ENCODE measurements at places on chromosomes 7 and 10. TPM values are rescaled to one million over a fixed set of nuclear protein-coding genes. Genes with fewer than 3 reads are reported as not detected.

Gene LRRC17
- total RNA-seq, result 0.15 TPM

DNA sequence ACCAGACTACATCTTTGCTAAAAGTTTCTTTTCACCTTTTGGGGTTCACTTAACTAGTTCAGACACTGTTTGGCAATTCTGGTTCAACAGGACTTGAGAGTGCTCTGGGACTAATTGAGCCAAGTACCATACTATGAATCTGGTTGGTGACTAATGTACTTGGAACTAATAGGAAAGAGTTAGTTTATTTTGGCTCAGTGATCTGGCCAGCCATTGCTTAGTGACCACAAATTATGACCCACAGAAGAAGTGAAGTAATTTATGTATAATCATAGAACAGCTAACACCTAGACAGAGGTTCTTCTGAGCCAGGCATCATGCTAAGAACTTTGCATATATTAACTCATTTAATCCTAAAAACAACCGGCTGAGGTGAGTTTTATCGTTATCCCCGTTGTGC lies 126.5 kb upstream of the JCAD start:
- peaks cover 5% of the 10 kb centered on the region for H3K27me3 ChIP-seq
- H3K4me1 ChIP-seq, result no peaks in the 10 kb centered on the region
- H3K27ac ChIP-seq, result no peak overlapping the region
- DNase-seq, result no peak

- H3K36me3 ChIP-seq, result peaks cover 31% of the 10 kb centered on the region
- H3K27me3 ChIP-seq, result no peaks in the 10 kb centered on the region
- no peak for DNase-seq
- H3K4me1 ChIP-seq, result peaks cover 48% of the 10 kb centered on the region
These were observed 23.0 kb downstream of the DENND11 start for GRCh38 chr7:141679014-141679413.

- peak overlapping the region; percentile 47 for H3K27ac ChIP-seq
- H3K4me3 ChIP-seq, result no peak overlapping the region
- H3K36me3 ChIP-seq, result peaks cover 44% of the 10 kb centered on the region
- DNase-seq, result no peak
- H3K4me1 ChIP-seq, result peaks cover 42% of the 10 kb centered on the region
These were observed 55.9 kb downstream of the VOPP1 start for GRCh38 chr7:55516409-55516808.

- no peaks in the 10 kb centered on the region for H3K4me1 ChIP-seq
- no peaks in the 10 kb centered on the region for H3K27me3 ChIP-seq
- H3K4me3 ChIP-seq, result no peak overlapping the region
- no peaks in the 10 kb centered on the region for H3K36me3 ChIP-seq
These were observed 35.2 kb upstream of the MBL2 start for GRCh38 chr10:52807803-52808202.

All from activated CD4-positive, alpha-beta memory T cell treated with anti-CD3 and anti-CD28 coated beads, Interleukin-2, amount 10 ng/mL, durations not matched to agents 7 days and 5 days (primary cell).